ENCODE measurements at places on chromosomes 6 and 20.

DNA sequence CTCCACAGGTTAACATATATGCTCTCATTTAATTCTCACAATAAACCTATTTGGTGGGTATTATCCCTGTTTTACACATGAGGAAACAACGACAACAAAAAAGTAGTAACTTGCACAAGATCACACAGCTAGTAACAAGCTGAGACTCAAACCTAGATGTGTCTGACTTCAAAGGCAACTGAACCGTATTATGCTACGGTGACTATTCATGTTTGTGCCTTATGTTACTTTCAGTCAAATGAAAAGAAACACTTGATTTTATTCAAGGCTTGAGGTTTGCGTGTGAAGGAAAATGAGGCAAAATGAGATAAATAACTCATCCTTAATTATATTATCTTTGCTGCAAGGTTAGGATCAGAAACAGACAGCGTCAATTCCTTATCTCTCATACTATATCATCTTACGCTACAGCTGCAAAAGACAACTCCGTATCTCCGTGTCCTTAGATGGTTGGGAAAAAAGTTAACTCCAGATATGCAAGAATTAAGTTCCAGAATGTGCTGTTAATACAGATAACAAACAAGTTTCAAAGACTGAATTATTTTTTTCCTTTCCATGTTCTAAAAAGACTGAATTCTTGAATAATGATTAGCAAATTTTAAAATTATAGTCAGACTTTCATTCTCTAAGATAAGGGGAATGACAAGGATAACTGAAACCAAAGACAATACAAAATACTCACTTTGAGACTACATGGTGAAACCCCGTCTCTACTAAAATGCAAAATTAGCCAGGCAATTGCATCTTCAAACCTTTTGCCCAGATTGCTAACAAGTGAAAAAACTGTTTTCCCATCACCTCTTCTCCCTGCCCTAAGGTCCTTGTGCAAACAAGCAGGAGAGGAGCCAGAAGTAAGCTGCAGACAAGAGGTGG lies 27.8 kb downstream of the STAU1 start:
- no peak for DNase-seq

DNA sequence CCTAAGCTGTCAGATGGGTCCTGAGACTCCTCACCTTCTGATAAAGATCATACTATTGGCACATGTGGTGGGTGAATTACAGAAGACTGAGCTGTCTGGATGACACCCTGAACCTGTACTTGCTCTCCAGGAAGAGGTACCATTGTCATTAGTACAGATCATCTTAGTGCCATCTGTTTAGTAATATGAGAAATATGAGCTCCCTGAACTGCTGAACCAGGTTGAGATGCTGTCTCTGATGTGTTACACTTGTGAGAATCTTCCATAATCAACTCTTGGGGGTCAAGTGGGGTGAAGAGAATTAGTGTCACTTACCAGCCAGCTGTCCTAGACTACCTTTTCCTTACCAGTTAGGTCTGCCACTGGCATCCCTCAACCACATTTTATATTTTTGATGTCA lies 531.0 kb downstream of the EPHA7 start:
- no peak for DNase-seq

- DNase-seq = peak; percentile 34
Observed at GRCh38 chr6:131924881-131925474, 26.2 kb downstream of the CCN2 start.

- no peak for DNase-seq
Observed at GRCh38 chr6:166566026-166567011, 20.2 kb downstream of the RAMACL start.

- peak; percentile 69 for DNase-seq
Observed at GRCh38 chr6:38671885-38672467, 31.0 kb downstream of the GLO1 start.

DNA sequence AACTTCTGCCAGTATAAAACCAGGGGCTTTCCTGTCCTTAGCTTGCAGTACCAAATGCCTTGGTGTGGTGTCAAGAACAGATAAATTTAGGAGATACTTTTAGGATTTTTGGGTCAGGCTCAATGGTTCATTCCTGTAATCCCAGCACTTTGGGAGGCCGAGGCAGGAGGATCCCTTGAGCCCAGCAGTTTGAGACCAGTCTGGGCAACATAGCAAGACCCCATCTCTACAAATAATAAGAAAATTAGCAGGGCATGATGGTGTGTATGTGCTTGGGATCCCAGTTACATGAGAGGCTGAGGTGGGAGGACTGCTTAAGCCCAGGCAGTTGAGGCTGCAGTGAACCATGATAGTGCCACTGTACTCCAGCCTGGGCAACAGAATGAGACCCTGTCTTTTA lies 3.2 kb upstream of the ZBTB12 start:
- DNase-seq = no peak

- DNase-seq = no peak
Observed at GRCh38 chr6:154653385-154653784, 79.8 kb upstream of the SCAF8 start.

DNA sequence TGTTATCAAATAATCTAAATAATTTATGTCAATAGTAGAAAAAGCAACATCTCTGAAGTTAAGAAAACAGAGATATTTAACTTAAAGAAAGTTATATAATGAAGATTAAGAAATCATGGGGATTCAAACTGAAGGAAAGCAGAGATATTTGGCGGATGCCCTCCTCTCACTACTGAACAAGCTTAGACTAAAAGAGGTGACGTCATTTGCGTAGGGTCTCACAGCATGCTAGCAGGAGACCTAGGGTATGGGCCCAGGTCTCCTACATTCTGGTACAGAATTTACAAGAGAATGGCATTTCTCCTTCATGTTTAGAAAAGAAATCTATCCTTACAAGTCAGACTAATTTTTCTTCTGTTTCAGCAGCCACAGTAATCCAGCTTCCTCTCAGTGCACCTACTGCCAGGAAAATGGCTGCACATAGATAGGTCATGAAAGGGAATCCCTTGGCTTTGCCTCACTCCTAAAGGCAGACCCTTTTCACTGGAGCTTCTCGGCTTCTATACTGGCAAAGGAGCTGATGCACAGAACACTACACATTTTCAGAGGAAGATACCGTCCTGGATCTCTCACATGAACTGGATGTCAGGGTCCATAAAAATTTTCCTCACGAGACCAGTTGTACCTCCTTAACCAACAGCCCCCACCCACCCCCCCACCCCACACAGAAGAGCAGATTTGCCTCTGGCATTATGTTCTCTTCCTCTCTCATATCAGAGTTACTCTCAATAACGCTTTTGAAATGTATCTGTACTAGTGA lies 41.8 kb upstream of the DST start:
- DNase-seq = no peak

GRCh38 chr6:2891768-2892170 lies 11.3 kb downstream of the SERPINB9 start:
- peak; percentile 87 for DNase-seq

DNA sequence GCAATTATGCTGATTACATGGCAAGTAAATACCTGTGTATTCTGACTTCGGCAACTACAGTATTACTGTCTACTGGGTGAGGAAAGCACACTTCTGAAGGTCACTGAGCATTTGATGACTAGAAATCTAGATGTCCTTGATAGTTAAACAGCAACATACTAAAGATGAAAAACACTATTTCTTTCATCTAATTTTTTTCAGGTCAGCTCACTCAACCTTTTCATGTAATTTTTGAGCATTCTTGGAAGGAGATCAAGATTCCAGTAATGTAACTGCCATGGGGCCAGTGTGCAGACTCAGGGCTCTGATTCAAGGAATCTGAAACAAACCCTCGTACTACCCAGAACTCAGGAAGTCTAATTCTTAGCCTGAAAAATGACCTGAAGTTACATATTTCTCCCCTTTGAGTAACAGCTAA lies 222.6 kb upstream of the TAB2 start:
- DNase-seq = no peak

DNA sequence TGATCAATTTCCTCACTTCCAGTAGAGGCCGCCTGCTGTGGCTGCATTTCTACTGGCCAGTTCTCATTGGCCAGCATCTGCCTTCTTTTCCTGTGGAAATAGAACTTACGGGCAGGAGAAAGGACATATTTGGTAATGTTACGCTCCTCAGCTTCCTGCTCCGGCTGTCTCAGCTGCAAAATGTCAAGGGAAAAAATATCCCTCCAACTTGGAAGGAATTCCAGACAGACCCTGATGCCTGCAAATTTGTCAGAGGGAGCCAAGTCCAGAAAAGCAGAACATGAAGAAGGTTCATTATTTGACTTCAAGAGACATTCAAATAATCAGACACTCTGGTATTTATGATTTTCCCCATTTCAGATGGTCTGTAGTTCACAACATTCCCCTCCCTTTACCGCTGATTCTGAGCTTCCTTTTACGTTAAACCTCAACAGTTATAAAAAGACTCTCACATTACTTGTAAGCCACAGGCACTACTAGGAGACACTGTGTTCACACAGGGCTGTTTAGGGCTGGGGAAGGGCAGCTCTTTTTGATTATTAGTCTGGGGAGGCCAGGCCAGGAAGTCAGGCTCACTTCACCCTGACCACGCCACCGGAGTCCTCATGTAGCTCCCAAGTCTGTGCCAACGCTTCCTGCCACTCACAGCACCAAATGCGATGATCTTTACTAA lies 179.6 kb upstream of the CCN2 start:
- DNase-seq = no peak

GRCh38 chr6:16338577-16339264 lies 100.3 kb downstream of the GMPR start:
- peak; percentile 82 for DNase-seq

DNA sequence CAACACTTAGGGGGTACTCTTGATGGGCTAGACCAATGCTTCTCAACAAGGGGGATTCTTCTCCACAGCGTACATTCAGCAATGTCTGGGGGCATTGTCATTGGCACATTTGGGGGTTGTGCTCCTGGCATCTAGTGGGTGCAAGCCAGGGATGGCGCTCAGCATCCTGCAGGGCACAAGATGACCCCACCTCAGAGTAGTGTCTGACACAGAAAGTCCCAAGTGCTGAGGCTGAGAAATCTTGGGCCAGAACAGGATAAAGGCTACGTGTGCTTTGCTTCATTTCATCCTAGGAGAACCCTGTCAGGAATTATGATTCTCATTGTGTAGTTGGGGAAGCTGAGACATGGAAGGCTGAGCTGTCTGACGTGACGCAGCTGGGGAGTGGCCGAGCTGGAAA lies 298.6 kb downstream of the CDH26 start:
- DNase-seq = no peak

GRCh38 chr20:46964618-46965455 lies 70.2 kb downstream of the EYA2 start:
- DNase-seq = no peak

GRCh38 chr6:161171207-161171606 lies 102.7 kb downstream of the AGPAT4 start:
- DNase-seq = no peak

GRCh38 chr20:32871627-32872160 lies 13.0 kb downstream of the EFCAB8 start:
- no peak for DNase-seq

- DNase-seq = peak; percentile 38
Observed at GRCh38 chr6:138428944-138429598, 25.0 kb downstream of the HEBP2 start.

DNA sequence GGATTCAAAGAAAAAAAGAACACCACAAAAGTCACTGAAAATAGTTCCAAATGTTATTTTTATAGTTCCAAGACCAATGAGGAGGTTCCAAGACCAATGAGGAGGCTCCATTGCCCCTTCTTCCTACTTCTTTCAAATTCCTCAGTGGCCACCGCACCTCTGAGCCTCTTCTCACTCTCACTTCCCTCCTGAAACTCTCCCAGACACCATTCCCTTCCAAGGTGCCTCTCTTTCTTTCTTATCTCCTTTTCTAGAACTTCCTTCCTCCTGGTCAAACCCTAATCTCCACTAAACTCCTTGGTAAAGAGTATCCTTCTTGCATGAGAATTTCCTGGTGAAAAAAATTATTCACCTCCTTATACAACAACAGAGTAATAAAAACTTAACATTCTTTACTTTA lies 20.4 kb upstream of the MCUR1 start:
- DNase-seq = no peak

GRCh38 chr6:81772741-81773140 lies 20.3 kb upstream of the TENT5A start:
- peak; percentile 54 for DNase-seq

- DNase-seq = peak; percentile 69
Observed at GRCh38 chr6:10800810-10801209, 37.5 kb downstream of the MAK start.

- DNase-seq = no peak
Observed at GRCh38 chr6:1598886-1599285, 10.8 kb upstream of the FOXC1 start.

GRCh38 chr6:35388030-35388429 lies 45.7 kb downstream of the PPARD start:
- no peak for DNase-seq

DNA sequence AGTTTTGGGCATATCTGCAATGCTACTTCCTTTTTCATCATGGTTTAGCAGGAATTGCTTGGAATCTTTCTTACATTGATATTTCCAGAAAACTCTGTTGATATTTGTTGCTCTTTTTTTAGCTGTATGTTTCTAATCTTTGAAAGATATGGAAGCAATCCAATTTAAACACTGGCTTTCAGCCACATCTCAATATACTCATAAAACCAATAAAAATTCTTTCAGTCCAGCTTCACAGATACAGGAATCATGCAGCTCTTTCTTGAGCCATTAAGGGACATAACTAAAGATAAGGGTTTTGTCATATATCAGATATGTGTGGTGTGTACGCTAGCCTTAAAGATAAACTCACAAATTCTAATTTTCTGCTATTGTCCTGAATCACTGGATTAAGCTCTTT lies 47.4 kb downstream of the PKIB start:
- DNase-seq = no peak

- DNase-seq = no peak
Observed at GRCh38 chr6:86355271-86355670, 582.1 kb upstream of the HTR1E start.

GRCh38 chr6:106799031-106799894 lies 169.9 kb downstream of the QRSL1 start:
- DNase-seq = peak; percentile 23

DNA sequence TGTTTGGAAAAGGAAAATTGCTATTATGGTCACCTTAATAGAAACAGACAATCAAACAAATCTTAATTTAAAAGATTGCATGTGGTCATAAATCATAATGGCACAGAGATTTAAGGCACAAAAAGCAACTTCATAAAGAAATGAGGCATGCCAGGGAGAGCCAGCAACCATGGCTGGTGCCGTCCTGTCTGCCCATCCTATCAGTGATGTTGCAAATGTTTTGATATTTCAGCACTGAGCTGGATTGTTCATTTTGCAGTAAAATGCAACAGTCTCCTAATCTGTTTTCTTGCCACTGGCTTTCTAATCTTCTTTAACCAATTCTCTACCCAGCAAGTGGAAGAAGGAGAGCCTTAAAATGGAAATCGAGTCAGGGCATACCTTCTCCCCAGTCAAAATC lies 249.8 kb downstream of the SAMD5 start:
- DNase-seq = no peak

DNA sequence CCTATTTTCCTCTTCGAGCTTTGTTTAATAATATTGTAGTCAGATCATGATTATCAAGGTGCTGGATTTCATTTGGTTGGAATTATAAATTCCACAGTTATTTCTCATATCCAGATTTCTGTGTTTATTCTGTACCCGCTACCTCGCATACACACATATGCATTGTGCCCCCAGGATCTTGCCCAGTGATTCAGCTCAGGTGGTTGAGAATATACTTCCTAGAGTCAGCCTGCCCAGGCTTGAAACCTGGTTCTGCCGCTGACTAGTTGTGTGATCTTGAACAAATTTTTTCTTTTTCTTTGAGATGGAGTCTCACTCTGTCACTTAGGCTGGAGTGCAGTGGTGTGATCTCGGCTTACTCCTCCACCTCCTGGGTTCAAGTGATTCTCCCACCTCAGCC lies 14.7 kb downstream of the GINM1 start:
- peak; percentile 43 for DNase-seq

All from RWPE1 (cell line).